ENCODE measurements at places on chromosomes 13 and 19.
A peak's percentile ranks its signal among the peaks of the same experiment; 100 is the strongest.

- peak; percentile 28 for DNase-seq
These were observed 41.5 kb downstream of the ZNF682 start for GRCh38 chr19:19997656-19998268.

- DNase-seq: no peak
These were observed 22.8 kb upstream of the ABCC4 start for GRCh38 chr13:95323930-95324662.

DNA sequence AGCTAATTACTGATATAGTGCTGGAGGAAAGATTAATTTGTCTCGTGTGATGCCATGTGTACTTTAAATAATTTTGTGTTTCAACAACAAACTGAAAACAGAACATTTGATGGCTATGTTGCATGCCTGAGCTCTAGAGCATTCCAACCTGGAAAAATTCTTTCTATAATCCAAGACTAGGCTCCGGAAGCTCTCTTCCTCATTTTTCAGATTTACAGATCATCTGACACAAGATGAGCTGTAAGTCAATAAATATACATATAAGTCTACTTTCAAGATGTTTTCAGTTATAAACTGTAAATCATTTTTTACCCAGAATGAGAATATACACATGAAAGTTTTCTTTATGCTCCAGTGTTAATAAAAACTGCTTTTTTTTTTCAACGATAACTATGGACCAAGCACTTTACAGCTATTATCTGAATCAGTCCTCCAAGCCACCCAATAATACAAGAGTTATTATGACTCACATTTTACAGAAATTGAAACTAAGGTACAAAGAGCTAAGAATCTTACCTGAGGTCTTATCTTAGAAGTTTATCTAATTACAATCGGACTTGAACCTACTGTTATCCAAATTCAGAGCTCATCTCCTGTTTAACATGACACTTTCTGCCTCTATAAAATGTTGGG, 6.4 kb upstream of the FOXO1 start:
- DNase-seq: no peak

DNA sequence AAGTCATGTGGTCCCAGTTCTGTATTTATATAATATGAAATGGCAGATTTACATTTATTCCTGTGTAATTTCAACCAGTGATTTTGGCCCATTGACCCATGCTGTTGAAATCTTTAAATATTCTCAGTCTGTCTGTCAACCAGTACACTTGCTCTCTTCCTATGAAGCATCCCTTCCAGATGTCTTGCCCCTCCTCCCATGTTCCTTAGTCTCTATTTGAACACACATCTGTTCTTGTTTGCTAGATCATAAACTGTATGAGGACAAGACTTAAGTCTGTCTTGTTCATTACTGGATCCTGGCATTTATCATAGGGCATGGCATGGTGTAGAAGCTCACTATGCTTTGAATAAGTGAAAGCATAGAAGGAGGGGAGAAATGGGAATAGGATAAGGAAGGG, 34.9 kb downstream of the STARD13 start:
- DNase-seq: no peak

DNA sequence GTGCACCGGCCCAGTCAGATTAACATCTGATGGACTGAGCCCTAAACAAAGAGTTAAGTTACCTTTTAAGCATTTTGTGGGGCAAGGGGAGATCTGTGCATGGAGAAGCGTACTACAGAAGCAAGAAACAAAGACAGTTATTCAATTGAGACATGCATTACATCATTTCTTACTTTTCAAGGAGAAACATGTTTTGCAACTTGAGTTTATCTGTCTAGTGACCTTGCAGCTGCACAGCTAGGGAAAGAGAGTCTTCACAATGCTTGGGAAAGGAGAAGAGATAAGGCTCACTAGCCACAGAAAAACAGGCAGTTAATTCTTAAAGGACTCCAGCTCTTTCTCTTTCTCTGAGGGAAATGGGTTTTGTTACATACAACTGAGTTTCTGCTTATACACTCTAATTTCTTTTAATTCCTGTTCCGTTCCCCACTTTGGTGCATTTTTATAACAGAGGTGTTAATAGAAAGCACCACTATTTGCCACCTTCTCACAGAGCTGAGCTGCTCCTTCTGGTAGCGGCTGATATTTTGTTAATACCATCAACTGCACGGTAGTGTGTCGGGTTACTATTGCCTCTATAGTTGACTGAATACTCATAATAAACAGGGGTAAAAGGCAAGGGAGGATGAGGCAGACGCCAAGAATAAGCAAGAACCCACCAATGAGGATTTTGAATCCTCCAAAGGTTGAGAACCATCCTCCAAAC, 55.9 kb downstream of the ZNF431 start:
- no peak for DNase-seq

GRCh38 chr13:28741084-28741491, 22.3 kb upstream of the SLC46A3 start:
- no peak for DNase-seq

DNA sequence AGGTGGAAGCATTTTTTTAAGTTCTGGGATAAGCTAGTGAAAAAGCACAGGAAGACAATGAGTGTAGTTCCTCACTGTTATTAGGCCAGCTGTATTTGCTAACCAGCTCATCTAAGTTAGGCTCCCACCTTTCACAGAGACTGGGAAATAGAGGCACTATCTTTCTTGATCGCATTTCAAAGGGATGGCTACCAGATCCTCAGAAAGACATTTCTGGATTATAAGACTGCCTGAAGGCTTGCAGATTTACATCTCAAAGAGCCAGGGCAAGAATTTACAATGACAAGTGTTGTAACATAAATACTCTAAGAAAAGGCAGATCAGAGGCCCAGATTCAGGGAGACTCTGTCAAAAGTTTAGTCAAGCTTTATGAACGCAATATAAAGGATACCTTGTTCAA, 1005.5 kb downstream of the PCDH9 start:
- no peak for DNase-seq

Data from CD8-positive, alpha-beta T cell (primary cell).